ENCODE measurements at places on chromosomes 2 and 18.

- no peak for DNase-seq
Observed at GRCh38 chr2:55025082-55025481, 25.2 kb downstream of the RTN4 start.

DNA sequence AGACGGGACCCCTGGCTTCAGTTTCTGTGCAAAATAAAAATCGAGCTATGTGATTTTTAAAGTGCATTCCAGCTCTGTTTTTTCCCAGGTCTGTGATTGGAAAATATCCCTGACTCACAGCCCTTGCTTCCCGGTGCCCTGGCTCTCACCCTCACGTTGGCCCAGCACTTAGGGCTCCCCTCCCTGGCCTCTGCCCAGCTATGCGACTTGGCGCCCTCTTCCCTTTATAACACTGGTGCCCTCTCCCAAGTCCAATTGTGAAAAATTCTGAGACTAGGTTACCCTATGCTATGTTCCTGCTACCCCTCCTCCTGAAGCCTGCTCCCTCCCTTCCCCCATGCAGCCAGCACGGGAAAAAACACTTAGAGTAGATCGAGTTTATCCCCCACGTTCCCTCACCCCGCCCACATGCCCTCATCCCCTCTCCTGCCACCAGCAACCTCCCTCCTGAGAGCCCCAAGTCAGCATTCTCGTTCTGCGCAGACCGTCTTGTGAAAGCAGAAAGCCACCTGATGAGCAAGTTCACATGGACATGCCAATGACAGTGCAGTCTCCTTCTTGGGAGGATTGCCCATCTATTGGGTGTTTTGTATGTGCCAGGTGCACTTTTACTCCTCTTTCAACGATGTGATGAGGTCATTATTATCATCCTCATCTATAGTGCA is 228.8 kb downstream of the VAPA start:
- no peak for DNase-seq

DNA sequence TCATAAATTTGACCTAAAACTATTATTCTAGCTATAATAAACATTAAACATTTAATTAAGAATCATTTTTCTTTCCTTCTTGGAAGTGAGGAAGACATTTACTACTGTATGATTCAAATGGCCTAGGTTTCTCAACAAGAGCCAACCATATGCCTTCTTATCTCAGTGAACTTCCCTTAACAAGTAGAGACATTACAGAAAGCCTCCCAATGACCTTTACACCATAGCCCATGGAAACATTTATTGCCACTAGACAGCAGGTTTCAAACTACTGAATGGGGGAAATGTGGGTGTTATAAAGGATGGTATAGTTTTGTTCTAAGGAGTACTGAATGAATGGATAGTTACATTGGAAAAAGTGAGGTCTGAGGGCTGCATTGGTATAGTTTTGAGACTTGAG is 349.4 kb upstream of the SPRED2 start:
- DNase-seq, result no peak

- no peak for DNase-seq
Observed at GRCh38 chr2:37587817-37588216, 83.6 kb downstream of the CDC42EP3 start.

GRCh38 chr2:159072795-159073194 is 104.4 kb downstream of the TANC1 start:
- DNase-seq, result no peak

Measured in stimulated activated CD8-positive, alpha-beta memory T cell treated with anti-CD3 and anti-CD28 coated beads, Interleukin-15, amount 100 ng/mL, for 4 hours (primary cell).